Fibroblast of skin of left quadriceps (primary cell): ENCODE measurements at places on chromosomes 6 and 20.
A peak's percentile ranks its signal among the peaks of the same experiment; 100 is the strongest.

GRCh38 chr6:37052027-37052628 is 46.7 kb downstream of the FGD2 start:
- no peak for DNase-seq

GRCh38 chr6:36376742-36377141 is 10.7 kb downstream of the ETV7 start:
- DNase-seq: no peak

- DNase-seq: no peak
These were observed 43.7 kb upstream of the SYNJ2 start for GRCh38 chr6:157937916-157938315.

DNA sequence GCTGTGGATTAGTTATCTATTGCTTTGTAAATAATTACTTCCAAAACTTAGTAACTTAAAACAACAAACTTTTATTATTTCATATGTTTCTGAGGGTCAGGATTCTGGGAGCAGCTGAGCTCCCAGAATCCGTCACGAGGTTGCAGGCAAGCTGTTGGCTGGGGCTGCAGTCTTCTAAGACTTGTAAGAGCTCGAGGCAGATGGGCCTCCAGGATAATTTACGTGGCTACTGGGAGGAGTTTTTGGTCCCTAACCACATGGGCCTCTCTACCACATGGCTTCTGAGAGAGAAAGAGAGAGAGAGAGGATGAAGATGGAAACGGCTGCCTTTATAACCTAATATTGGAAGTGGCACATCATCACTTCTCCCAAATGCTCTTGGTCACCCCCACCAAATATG is 64.9 kb upstream of the SULF2 start:
- no peak for DNase-seq

DNA sequence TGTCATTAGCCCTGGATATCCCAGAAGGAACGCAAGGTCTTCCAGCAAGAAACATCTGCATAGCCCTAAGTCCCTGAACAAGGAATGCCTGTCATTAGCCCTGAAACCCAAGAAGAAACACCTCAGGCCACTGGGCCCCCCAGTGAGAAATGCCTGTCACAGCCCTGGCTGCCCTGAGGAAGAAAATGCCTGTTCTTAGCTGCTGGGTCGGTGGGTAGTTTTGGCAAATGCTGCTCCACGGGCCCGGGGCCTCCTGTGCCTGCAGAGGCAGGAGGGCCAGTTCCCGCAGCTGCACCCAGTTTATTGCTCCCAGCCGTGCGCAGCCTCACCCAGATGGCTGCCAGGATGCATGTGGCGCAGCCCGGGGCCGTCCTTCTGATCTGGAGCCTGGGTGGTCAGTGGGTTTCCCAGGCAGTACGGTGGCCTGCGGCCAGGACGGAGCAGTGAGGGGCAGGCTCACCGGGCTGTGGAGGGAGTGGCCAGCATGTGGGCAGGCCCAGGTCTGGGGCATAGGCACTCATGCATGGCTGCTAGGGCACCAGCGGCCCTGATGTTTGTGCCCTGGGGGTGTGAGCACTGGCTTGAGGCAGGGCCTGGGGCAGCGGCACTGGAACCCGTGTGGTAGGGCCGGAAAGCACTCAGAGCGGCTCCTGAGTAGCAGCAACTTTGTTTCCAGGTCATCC is 219.0 kb downstream of the ERMARD start:
- no peak for DNase-seq

DNA sequence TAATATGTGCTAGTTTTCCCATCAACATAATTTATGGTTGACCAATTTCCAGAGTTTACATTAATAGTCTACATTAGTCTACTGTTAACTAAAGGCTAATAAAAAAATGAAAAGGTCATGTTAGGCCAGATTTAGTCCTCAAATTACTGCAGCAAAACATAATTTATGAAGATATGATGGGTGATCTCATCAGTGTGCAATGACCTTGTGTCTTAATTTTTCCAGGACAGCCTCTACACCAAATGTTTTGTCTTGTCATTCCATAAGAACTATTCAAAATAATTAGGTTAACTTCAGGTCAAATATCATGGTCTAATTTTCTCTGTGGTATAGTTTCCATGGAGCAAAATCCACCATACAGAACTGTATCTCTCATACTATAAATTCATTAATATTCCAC is 234.2 kb downstream of the COL12A1 start:
- DNase-seq: peak; percentile 27

DNA sequence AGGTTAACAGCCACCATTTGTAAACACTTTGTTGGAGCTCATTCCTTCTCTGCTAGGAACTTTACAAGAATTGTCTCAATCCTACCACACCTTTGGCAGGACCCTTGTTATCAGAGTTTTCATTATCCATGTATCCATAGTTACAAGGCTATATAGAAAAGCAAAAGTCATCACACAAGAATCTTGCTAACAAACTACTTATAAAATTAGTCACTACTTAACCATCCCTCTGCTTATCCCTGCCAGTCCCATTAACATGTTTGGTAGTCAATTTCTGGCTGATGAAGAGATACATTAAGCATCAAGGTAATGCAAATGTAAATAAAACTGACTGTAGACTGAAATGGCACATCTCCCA is 10.4 kb downstream of the ZSWIM3 start:
- DNase-seq: no peak

GRCh38 chr6:18161431-18161830 is 6.2 kb downstream of the KDM1B start:
- no peak for DNase-seq

DNA sequence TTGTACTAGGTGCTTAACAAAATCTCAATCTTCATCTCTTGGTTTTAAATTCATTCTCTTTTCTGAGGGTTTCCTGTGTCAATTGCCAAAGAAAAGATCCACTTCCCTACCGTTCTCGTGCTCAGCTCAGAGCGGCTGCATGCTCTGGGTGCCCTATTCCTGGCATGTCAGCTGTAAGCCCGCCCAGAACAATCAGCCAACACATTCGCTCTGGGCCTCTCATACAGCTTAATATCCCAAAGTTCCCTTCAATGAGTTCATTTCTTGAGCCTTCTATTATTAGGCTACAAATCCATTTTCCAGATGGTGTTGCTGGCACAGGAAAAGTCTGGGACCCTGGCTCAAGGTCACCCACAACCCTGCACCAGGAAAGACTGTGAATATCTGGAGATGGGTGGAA is 24.3 kb upstream of the LRFN2 start:
- DNase-seq: no peak

DNA sequence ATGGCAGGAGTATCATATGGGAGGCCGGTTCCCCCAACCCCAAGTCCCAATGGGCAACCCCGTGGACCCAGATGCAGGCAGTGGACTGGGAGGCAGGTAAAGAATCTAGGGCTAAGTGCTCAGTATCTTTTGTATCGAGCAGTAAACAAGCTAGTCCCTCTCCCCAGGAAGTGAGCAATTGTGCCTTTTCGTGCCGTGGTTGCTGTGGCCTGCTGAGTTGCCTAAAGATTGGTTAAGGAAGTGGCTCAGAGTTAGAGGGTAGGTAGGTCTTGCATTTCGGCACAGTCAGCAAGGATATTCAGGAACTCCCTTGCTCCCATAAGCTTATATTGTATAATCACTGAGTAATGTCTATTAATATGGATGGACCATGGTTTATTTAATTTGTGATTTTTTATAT is 1.3 kb upstream of the DNAH8 start:
- DNase-seq: no peak

DNA sequence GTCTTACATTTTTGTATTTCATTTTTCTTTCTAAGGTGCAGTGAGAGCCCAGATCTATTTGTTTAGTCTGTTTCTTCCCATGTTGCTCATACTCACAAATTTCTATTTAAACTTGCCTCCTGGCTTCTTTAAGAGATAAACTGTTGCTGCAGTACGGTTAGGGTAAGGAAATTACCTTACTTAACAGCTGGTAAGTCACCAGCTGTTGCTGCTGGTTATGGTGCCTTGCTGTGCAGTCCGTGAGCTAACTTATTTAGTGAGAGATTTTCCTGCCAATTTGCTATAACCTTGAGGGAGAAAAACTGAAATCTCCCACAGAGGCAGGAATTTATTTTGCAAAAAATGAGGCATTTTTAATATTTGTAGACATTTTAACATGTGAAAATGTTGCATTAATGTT is 261.0 kb downstream of the UST start:
- DNase-seq: no peak

DNA sequence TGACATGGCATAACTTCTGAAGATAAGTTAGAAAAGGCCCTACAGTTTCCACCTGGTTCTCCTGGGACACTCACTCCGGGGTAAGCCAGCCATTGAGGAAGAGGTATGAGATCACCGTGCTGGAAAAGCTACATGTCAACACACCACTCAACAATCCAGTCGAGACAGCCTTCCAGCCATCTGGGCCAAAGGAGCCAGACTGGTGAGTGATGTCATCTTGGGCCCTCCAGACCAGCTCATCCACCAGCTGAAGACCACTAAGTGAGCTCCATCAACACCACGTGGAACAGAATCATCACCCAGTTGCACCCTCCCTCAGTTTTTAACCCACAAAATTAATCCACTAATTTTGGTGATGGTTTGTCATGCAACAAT is 32.3 kb upstream of the RSPO4 start:
- DNase-seq: no peak

GRCh38 chr6:88704980-88705379 is 258.4 kb downstream of the RNGTT start:
- no peak for DNase-seq

DNA sequence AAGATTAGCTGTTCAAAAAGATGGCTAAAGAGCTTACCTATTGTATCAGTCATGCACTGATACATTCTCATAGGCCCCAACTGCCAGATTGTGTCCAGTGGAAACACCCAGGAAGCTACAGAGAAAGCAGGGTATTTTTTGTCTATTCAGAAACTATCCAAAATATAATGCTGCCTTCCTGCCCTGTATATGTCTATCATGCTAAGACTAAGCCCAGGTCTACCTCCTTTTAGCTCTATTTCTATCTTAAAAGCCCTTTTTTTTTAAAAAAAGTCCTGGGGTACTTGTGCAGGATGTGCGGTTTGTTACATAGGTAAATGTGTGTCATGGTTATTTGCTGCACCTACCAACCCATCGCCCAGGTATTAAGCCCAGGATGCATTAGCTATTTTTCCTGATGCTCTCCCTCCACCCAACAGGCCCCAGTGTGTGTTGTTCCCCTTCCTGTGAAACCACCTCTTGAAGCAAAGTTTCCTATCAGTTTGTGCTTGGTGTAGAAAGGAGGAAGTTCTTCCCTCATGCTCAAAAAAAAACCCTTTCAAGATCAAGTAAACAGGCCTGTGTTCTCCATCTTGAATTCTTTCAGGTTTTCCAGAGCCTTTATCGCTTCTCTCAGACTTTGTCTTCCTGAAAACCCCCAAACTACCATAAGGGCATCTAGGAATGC is 514 bp downstream of the DEFB129 start:
- DNase-seq: no peak

GRCh38 chr20:952196-952795 is 36.2 kb upstream of the ANGPT4 start:
- no peak for DNase-seq
